Kidney glomerular epithelial cell (primary cell): ENCODE measurements at places on chromosomes 5 and 9.

DNA sequence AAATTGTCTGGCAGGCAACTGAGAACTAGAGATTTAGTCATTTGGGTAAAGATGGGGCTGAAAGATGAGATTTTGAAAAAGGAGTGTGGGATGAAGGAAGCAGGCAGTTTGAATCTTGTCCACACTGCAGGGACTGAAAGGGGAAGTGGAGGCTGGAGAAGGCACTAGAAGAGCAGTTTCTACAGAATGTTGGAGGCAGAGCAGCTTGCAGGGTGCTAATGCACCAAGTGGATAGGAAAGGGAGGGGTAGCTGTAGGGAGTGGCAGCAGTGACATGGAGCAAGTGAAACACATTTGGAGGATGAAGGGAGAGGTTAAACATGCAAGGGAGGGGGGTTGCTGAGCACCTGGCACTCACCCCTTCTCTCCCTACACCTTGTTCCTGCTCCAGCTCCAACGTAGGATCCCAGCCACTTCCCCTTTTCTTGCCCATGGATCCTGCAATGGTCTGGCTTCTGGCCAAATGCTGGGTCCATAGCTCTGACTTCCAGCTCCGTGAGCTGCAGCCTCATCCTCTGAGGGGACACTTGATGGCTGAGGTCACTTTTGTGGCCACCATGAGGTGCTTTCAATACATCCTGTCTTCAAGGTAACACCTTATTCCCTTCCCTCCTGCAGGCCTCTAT is 30.0 kb upstream of the FGD3 start:
- no peak for DNase-seq

- no peak for DNase-seq
Measured at GRCh38 chr9:110340306-110340705, 2.6 kb upstream of the TXNDC8 start.

DNA sequence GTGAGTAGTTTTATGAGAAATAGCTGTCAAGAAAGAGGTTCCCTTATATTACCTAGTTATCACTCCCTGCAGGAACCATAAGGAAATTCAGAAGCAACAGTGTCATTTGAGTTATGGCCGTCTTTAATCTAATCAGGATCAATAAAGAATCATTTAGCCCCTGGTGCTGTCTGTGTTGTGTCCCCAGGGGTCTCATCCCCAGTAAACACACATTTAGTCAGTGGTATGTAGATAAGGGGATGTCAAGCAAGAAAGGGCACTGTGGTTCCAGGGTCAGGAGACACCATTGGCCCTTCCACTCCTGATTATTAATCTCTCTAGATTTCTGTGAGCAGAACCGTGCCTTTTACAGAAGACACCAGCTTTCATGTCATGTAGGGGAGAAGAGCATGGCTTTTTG is 158.0 kb upstream of the SEMA6A start:
- DNase-seq = no peak

GRCh38 chr5:180580681-180581080 is 10.6 kb downstream of the SCGB3A1 start:
- DNase-seq = no peak

GRCh38 chr5:172533399-172534228 is 79.3 kb upstream of the SH3PXD2B start:
- DNase-seq = no peak

DNA sequence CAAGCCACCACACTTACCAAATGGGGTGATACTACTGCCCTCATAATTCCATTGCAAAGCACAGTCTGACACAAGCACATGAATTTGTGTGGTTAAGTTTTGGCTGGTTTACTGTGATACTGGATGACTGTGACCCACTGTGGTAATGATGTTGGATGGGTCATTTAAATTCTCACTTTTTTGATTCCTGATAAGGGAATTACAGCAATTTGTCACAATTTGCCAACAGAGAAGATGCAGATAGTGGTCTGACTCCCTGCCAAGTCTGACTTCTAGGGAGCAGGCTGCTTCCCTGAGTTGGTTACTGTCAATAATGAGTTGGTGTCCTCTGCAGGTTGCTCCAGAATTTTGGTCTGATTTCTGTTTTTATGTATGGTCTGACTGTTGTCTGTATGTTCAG is 731.9 kb downstream of the MTRR start:
- DNase-seq = no peak

DNA sequence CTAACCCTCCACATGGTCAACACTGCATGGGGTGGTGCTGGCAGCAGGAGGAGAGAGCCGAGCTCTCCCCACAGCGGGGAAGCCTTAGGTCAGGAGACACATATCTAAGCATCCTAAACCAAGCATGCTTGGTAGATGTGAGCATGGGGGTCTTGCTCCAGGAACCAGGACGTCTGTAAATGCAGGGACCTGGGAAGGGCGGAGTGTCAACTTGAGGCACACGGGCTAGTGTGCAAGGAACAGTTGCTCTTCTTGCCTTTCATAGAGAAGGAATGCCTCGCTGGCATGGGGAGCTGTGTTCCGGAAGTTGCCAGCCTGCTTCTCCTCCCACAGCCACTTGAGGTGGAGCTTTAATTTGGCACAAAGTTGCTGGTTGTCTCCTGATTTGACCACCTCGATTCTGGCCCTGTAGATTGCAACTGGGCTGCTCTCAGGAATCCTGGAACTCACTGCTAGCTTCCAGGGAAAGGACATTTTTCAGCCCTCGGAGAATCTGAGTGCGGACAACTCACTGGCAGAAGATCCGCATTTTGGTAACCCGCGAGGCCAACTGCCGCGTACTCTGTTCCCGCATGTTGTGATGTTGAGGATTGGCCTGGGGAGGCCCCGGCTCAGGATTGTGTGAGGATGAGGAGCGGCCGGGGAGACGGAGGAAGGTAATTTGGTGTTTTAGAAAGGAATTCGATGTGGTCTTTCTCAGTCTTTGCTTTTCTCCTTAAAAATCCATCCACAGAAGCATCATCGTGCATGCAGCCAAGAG is 370.3 kb upstream of the IRX1 start:
- no peak for DNase-seq

DNA sequence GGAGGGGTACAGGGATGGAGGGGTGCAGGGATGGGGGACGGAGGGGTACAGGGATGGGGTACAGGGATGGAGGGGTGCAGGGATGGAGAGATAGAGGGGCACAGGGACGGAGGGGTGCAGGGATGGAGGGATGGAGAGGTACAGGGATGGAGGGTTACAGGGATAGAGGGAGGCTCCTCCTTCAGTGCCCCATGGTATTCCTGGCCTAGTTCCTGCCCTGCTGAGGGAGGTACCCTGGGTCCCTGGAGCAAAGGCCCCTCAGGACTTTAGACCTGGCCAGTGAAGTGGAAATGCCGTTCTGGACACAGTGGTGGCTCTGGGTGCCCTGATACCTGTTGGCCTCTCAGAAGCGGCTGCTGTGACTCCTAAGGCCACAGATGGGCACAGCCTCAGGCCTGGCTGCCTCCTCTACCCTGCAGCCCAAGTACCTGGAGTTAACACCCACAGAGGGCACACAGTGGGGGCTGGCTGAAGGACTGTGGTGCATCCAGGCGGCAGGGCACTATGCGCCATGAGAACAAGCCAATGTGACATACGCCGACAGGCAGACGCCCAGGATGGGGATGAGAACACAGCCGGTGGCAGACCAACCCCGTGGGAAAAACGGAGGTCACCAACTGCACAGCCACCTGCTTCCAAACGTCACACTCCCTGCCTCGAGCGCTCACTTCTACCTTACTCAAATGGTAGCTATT is 8.4 kb downstream of the PTGES2 start:
- DNase-seq = no peak
